ENCODE measurements at places on chromosomes 5 and 9.

DNA sequence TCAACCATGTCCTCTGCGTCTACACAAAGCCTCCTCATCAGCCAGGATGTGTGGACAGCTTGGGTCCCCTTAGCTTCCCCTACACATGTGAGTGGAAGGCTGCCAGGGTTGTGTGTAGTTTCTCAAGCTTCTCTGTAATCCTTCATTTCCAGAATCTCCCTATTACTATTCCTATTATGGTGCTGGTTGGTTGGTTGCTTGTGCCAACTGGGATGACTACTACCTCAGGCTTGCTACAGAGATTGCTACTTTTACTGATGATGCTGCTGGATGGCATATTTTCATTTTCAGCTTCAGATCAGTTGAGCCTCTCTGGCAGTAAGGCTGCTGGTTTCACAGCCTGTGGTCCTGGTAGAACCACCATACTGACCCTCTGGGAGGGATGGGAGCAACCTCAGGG, 39.9 kb downstream of the ATG10 start:
- no peak for DNase-seq

GRCh38 chr9:131029574-131029952, 20.6 kb downstream of the LAMC3 start:
- no peak for DNase-seq

DNA sequence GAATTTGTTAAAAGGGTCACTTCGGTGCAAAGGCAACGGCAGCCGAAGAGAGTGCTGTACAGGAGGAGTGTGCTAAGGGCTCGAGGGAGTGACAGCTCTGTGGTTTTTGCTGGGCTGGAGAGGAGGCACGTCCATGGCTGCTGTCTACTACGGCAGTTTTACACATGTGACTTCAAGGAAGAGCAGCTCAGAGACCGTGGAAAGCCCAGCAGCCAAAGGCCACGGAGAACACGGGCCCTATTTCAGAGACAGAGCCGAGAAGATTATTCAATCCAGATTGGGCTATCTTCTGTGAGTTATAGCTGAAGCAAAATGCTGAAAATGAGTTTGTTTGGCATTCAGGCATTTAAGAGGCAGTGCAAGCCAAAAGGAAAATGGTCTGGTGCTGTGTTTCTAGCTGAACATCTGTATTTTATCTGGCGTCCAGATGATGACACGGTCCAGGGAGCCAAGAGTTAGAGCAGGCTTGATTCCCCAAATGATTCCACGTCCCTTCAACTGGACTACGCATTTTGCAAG, 96.4 kb downstream of the RFK start:
- DNase-seq: no peak

DNA sequence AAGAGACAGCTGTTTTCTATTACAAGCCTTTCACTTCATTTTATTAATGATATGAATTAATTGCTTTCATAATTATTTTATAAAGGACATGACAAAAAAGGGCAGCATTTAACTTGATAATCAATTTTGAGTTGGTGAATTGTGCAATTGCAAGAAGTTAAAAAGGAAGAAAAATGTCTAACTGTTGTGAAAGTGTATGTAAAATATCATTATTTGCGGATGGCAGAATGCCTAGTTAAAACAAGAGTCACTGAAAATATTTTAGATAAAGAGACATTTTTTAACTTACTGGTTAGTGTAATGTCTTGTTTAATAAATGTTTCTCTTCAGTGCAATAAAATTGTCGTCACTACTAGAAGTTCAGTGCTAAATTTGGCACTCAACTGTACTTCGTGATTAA, 57.6 kb upstream of the HTR4 start:
- DNase-seq: no peak

- no peak for DNase-seq
These were observed 30.1 kb downstream of the STXBP1 start for GRCh38 chr9:127642082-127642740.

GRCh38 chr5:92380069-92380770, 997.1 kb upstream of the ARRDC3 start:
- no peak for DNase-seq

DNA sequence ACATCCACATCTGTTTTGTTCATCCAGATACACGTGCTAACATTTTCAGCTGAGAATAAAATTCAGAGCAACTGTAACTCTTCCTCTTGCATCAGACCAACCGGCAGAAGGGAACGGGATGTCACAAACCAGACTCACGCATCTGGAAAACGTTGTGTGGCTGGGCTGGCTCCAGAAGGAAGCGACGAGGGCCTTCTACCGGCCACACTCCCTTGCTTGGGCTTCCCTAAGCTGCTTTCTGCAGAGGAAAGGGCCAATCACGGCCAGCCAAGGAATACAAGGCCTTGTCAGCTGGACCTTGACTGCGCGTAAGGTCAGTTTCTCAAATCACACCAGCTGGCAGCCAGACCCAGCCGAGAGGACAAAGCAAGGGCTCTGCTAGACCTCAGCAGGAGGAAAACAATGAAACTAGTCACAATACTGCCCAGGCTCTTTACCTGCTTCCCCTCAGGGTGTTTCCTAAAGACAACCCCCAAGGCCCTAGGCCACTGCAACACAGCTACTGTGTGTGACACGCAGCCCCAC, 106.1 kb downstream of the THBS4 start:
- DNase-seq: no peak

- DNase-seq: no peak
These were observed 4.9 kb upstream of the UBTD2 start for GRCh38 chr5:172288465-172288864.

GRCh38 chr5:170508036-170508435, 4.2 kb downstream of the KCNIP1 start:
- no peak for DNase-seq

DNA sequence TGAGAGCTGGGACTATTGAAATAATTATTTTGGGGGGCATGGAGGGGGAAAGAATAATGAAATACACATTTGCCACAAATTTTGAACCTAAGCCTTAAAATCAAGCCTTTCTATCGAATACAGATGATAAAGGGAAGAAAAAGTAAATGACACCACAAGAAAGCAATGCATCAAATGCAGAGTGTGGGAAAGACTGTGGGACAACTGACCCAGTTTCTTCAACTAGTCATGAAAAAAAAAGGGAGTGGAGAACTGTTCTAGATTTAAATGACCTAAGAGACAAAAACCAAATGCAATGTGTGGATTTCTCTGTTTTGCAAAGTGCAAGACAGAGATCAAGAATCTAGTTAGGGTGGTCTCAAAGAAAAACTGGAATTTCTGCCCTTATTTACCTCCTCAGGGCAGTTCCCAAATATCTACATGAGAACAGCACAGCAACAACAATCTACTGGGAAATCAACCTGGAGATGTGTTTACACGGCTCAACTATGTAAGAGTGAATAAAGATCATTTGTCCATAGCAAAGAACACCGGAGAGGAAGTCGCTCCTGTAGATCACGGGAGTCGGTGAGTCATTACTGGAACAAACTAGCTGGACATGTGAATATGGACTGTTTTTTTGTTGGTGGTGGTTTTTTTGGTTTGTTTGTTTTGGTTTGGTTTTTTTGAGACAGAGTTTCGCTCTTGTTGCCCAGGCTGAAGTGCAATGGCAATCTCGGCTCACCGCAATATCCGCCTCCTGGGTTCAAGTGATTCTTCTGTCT, 145.9 kb downstream of the DROSHA start:
- no peak for DNase-seq

DNA sequence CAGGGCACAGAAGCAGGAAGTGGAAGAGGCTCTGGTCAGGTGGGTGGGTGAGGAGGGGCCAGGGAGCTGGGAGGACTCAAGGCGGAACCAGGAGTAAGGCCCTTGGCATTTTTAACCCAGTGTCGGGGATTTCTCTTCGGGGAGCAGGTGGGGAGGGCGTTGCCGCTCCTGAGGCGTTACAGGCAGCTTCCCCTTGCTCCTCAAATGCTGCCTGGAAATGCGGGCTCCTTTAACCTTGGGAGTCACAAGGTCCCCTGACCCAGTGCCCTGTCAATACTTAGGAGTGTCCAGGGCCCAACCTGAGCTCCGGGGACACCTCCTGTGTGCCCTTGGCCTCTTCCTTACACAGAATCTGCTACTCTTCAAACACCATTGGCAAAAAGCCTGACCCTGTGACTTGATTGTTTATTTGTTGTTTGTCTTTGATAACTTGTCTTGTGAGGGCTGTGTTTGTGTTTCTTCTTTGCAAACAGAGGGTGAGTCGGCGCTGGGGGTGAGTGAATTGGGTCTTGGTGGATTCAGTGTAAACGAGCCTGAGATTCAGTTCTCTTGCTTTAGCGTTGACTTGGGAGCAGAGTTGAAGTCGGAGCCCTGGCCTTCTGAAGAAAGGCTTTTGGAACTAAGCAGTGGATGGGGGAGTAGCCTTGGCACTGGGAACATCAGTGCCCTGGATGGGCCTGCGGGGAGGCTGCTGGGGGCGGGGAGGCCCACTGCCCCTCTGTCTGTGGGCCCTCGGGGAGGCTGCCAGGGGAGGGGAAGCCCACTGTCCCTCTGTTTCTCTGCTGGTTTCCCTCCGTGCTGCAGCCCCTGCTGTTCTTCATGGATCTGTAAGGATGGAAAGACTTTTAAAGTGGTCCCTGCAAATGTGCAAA, 300.7 kb upstream of the IRX4 start:
- no peak for DNase-seq

DNA sequence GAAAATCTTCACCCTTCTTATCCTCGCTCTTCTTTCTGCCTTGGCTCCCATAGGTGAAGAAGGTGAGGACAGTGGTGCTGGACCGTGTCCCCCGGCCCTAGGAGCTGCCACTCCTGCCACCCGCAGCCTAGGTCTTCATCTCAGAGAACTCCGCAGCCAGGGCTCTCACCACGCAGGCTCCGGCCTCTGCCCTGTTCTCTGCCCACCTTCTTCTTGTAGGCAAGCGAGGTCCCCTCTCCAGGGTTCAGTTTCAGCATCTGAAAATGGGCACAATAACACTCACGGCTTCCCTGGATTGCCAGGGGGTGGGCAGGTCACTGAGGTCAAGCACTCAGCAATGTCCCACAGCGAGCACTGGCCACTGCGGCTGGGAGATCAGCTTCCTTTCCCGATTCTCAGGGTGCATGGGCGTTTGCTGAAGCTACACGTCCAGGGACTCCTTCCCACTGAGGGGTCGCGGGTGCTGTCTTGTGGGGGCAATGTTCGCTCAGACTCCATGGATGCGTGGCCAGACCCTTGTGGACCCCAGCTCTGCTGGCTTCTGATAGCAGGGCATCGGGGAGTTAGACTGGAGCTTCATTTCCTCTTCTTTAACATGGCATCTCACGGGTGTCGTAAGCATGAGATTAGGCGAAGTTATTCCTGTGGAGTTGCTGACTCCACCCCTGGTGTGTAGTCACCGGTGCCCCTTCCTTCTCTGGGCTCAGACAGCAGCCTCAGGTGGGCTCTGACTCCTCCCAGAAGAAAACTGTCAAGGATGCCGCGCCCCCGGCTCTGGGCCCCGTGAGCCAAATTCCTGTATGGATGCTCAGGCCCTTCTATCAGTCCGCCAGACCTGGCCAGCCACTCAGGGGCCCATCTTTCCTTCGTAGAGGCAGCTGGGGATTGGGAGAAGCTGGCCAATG, 145.1 kb upstream of the IRX2 start:
- no peak for DNase-seq

DNA sequence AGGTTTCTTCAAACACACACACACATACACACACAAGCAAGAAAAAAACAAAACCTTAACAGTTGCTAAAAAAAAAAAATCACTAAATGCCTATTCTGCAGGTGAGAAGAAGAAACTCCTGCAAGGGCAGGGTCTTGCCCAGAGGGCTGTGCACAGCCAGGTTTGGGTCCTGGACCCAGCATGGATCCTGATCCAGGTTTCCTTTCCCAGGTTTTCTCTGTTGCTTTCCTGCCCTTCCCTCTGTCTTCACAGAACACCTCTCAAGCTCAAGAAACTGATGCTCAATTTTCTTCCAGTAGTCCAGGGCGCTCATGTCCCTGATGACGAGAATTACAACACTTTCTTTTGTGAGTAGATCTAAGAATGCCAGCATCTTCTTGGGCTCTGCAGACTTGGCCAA, 136.6 kb downstream of the PAX5 start:
- no peak for DNase-seq

DNA sequence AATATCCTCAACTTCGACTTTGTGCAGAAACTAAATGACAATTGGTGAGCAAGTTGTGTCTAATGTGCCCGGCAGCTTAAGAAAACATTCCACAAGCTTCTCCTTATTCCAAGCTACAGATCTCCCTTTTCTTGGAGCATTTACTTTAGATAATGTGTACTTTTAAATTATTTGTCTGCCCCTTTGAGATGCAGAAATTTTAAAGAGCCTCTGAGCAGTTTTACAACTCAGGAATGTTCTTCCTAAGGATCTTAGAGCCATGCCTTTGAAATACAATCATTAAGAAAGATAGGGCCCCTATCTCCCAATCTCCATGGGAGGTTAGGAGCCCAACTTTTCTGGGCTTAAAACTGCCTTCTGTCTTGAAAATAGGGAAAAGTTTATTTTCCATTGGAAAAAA, 723.7 kb upstream of the COX7C start:
- DNase-seq: no peak

GRCh38 chr9:87596862-87597261, 99.2 kb downstream of the DAPK1 start:
- DNase-seq: no peak

GRCh38 chr9:34158362-34158869, 20.4 kb upstream of the UBAP1 start:
- no peak for DNase-seq

DNA sequence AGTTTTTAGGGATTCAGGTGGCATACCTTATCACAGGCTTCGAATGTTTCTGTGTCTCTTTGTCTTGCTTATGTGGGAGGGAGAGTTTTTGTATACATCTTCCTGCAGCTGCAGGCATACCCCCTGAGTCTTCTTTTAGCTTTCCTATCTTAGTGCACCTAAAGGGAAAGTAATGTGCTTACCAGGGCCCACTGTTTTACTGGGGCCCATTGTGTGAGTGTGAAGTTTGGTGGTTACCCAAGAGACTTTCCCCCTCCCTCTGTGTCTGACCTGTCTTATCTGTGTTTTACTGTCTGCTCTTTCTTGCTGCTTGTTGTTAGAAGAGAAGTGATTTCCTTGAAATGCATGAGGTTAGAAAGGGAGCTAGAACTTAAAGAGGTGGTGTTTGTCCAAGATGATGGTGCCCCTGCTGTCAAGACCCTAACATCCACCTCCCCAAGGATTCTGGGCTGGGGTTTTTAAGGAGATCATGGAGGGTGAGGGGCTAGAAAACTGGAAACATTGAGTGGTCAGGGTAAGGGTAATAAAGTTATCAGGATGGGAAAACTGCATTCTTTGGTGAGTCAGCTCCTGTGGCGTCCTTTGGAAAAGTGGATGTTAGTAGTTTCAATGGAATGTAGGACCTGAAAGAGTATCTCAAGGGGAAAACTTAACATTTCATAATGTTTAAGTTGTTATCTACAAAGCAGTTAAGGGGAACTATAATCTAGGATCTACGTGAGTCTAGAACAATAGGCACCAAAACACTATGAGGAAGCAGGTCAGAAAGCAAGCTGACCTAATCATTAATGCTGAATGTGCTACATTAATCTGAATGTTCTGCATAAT, 583.5 kb upstream of the TUSC1 start:
- DNase-seq: no peak

DNA sequence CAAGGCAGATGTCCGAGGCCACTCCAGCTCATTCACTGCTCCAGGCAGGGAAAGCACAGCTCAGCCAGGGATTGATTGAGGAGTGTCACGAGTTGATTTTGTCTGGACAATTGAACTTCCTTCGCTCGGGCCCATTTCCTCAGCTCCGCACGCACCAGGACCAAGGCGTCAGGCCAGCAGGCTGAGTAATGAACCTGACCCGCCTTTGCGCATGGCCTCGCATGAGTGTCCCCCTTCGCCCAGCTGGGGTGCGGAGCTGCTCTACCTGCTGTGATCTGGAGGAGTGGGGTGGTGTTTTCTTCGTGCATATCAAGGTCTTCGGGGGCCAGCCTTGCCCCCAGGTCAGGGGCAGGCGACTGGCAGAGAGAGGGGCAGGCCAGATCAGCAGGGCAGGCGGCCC, 44.0 kb downstream of the VAV2 start:
- no peak for DNase-seq

All from stimulated activated CD8-positive, alpha-beta memory T cell treated with anti-CD3 and anti-CD28 coated beads, Interleukin-15, amount 100 ng/mL, for 4 hours (primary cell).